ENCODE measurements at places on chromosomes 1 and 21.
A peak's percentile ranks its signal among the peaks of the same experiment; 100 is the strongest.

DNA sequence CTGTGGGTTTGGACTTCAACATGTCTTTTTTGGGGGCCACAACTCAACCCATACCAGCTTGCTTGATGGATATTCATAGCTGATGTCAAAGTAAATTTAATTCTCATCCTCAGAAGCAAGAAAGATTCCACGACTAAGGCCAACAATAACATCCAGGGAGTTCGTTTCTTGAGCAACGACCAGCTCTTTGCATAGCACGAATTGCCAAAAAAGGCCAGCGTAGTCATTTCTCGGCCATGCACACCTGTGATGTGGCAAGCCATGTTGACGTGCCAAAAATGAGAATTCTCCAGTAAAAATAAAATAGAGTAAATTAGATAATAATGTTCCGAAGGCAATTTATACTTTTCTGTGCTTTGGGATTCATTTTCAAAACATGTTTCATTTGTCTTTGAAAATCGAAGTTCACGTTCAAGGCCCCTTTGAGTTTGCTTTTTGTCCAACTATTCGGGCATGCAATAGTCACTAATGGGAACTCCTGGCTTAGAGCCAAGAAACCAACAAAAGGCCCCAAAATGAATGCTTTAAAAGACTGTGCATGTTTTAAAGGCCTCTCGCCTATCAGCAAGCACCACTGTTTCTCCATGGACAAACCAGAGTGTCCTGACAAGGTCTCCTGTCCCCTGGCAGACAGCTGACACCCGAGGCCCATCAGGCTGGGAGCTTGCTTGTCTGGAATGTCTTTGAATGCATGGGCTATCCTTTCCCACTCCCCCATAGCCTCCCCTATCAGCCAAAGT, 14.4 kb upstream of the IGSF5 start:
- H3K27me3 ChIP-seq = no peaks in the 10 kb centered on the region
- H3K4me1 ChIP-seq = no peaks in the 10 kb centered on the region
- no peaks in the 10 kb centered on the region for H3K36me3 ChIP-seq
- H3K4me3 ChIP-seq = no peak overlapping the region
- no peak for DNase-seq

DNA sequence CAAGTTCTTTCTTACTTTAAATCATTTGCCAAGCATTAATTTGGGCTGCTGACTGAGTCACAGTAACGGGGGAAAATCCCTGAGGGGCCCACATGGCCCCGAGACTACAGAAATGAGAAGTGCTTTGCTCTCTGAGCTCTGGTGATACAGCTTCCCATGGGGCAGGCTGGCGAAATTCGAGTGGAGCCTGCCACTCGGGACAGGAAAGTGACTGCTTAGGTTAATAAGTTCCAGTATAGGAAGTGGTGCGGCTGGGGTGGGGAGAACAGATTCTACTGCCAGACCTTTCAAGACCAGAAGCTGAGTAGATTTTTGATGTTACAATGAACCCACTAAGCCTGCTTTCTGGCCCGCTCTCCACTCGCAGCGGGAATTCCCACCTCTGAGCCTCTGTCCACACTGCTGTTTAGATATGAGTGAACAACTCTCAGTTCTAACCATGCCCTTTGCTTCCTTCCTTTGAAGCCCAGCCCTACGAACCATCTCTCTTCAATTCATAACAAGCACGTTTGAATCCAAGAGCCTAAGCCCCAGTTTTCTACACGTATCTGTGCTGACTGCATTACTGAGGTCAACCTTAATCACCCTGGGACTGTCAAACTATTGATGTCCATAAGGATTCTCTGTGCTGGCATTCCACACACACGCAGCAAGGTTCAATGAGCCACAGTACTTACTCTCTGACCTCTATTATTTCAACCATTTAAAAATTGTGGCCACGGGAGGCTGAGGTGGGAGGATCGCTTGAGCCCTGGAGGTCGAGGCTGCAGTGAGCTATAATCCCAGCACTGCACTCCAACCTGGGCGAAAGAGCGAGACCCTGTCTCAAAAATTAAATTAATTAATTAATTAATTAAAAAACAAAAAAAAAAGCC, 9.6 kb downstream of the ZBTB17 start:
- no peak overlapping the region for H3K27ac ChIP-seq
- no peak overlapping the region for H3K4me3 ChIP-seq
- no peaks in the 10 kb centered on the region for H3K36me3 ChIP-seq
- no peaks in the 10 kb centered on the region for H3K4me1 ChIP-seq
- H3K27me3 ChIP-seq = no peaks in the 10 kb centered on the region

DNA sequence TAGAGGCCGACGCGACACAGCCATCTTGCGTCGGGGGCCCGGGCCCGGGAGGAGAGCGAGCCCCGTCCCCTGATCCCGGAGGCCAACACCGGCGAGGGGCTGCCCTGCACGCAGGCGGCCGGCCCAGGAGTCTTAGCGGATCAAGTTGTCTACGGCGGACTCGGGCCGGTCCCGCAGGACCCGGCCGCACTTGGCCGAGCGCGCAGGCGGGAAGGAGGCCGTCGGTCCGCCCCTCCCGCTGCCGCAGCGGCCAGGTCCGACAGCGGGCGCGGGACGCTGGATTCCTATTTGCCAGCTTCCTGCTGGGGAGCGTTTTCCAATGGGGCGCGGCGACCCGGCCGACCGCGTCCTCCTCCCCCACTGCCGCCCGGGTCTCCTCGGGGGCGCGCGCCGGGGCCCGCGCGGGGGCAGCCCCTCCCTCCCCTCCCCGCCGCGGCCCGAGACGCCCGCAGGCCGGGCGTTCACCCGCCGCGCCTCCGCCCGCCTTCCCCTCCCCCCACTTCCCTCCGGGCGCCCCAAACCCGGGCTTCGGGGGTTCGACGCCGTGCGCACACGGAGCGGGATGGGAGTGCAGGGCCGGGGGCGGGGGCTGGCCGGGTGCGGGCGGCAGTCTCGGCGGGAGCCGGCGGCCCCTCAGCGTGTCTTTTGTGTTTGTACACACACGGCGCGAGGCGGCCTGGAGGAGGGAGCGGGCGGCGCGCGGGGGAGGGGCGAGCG, 517 bp upstream of the H3-3A start:
- peaks cover 28% of the 10 kb centered on the region for H3K4me1 ChIP-seq
- H3K36me3 ChIP-seq = peaks cover 17% of the 10 kb centered on the region
- no peaks in the 10 kb centered on the region for H3K27me3 ChIP-seq
- H3K4me3 ChIP-seq = peak overlapping the region; percentile 92
- peak overlapping the region; percentile 98 for H3K27ac ChIP-seq
- DNase-seq = peak; percentile 86

DNA sequence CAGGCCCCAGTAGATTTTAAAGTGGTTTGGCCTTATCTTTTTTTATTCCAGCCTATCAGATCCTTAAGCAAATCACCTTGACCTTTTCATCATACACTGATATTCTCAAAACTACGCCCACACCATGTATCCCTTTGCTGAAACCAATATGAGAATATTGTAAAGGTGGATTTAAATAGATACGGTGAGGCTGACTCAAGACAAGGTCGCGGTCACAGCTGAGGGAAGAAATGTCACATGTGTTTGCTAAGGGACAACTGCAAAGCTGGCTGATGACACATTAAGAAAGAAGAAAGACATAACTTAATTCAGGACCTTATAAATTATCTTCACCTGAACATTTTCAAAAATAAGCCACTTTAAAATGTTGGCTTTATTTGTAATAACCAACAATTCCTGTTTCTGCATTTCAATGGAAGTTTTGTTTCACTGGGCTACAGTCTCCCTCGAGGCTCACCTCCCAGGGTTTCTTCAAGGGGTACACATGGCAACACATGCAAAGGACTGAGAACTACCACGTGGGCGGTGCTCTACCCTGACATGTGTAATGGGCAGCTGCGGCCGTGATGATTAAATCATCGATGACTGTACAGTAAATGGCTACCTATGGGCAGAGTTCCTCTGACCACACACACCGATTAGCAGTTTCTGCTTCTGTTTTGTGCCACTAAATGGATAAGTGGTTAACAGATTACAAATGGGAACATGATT, 189.5 kb downstream of the SIPA1L2 start:
- H3K27ac ChIP-seq = no peak overlapping the region
- H3K4me3 ChIP-seq = no peak overlapping the region
- no peaks in the 10 kb centered on the region for H3K27me3 ChIP-seq
- H3K36me3 ChIP-seq = no peaks in the 10 kb centered on the region
- DNase-seq = no peak
- H3K4me1 ChIP-seq = peaks cover 11% of the 10 kb centered on the region

DNA sequence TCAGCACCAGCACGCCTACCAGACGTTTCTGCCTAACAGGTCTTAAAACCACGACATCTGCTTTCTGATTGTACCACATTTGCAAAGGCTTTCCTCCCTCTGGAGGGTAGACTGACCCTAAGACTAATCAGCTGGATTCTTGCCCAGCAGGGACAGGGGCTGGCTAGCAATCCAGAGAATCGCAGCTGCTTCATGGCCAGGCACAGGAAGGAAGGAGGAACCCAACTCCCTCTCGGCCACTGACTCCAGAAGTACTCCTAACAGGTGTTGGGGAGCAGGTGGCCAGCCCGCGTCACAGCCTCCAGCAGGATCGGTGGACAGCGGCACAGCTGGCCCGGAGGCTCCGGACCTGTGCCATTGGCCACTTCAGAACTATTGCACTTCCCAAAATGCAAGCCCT, 180.8 kb downstream of the NPHP4 start:
- no peak for DNase-seq
- no peak overlapping the region for H3K27ac ChIP-seq

DNA sequence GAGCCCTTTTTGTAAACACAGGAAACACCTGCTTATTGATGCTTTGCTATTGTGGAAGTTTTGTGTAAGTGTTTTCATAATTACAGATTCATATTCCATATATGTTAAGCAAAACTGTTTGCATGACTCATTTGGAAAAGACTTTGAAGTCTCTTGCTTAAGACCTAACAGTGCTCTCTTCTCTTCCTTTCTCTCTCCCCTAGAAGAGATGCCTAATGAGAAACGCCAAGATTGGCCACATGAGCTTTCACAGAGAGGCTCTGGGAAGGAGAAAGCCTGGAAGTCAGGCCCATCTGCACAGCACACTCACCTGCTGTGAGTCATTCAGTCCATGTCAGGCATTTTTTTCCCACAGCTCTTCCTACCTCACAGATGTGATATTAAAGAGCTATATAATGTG, 101.6 kb upstream of the PALMD start:
- no peak overlapping the region for H3K27ac ChIP-seq
- no peaks in the 10 kb centered on the region for H3K36me3 ChIP-seq
- no peak overlapping the region for H3K4me3 ChIP-seq
- no peaks in the 10 kb centered on the region for H3K27me3 ChIP-seq
- H3K4me1 ChIP-seq = no peaks in the 10 kb centered on the region

- no peaks in the 10 kb centered on the region for H3K27me3 ChIP-seq
- no peaks in the 10 kb centered on the region for H3K4me1 ChIP-seq
- no peak for DNase-seq
- H3K27ac ChIP-seq = no peak overlapping the region
- no peaks in the 10 kb centered on the region for H3K36me3 ChIP-seq
- no peak overlapping the region for H3K4me3 ChIP-seq
These were observed 131.4 kb downstream of the HS2ST1 start for GRCh38 chr1:87045761-87046304.

DNA sequence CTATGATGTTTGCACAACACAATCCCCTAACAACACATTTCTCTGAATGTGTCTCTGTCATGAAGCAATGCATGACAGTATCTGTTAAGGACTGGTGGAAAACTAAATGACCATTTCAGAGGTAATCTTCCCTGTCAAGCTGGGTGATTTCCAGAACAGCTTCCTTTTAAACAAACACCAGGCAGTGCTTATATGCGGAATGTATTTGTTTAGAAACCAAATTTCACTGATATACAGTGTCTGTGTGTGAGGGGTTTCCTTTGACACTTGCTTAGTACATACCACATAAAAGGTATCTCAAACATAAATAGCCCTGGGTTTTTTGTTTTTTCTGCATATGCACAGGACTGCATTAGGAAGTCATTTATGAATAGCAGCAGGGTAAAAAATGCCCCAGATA, 95.6 kb downstream of the TGFBR3 start:
- no peak for DNase-seq
- H3K27ac ChIP-seq = no peak overlapping the region
- H3K4me1 ChIP-seq = peaks cover 25% of the 10 kb centered on the region
- no peak overlapping the region for H3K4me3 ChIP-seq
- no peaks in the 10 kb centered on the region for H3K36me3 ChIP-seq

DNA sequence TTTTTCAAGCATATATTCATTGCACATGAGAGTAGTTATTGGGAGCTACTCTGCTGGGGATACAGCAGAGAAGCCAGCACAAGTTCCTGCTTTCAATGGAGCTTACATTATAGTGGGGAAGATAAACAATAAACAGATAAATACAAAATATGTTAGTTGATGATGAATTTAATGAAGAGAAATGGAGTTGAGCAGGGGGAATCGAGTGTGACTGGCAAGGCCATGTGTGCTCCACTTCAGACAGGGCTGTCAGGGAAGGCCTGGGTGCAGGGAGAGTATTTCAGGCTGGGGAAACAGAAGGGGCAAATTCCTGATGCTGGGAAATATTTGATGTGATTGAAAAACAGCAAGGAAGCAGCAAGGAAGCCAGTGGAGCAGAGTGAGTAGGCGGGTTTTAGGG, 21.2 kb upstream of the BRDT start:
- no peaks in the 10 kb centered on the region for H3K36me3 ChIP-seq
- no peaks in the 10 kb centered on the region for H3K27me3 ChIP-seq
- H3K4me3 ChIP-seq = no peak overlapping the region
- H3K4me1 ChIP-seq = no peaks in the 10 kb centered on the region
- DNase-seq = no peak

- no peaks in the 10 kb centered on the region for H3K27me3 ChIP-seq
- DNase-seq = no peak
- peaks cover 15% of the 10 kb centered on the region for H3K4me1 ChIP-seq
These were observed 23.5 kb downstream of the LAMB3 start for GRCh38 chr1:209628618-209629299.

- no peaks in the 10 kb centered on the region for H3K36me3 ChIP-seq
- H3K4me1 ChIP-seq = peaks cover 13% of the 10 kb centered on the region
- H3K27ac ChIP-seq = no peak overlapping the region
- no peak overlapping the region for H3K4me3 ChIP-seq
These were observed 37.1 kb upstream of the RGS8 start for GRCh38 chr1:182721525-182721924.

DNA sequence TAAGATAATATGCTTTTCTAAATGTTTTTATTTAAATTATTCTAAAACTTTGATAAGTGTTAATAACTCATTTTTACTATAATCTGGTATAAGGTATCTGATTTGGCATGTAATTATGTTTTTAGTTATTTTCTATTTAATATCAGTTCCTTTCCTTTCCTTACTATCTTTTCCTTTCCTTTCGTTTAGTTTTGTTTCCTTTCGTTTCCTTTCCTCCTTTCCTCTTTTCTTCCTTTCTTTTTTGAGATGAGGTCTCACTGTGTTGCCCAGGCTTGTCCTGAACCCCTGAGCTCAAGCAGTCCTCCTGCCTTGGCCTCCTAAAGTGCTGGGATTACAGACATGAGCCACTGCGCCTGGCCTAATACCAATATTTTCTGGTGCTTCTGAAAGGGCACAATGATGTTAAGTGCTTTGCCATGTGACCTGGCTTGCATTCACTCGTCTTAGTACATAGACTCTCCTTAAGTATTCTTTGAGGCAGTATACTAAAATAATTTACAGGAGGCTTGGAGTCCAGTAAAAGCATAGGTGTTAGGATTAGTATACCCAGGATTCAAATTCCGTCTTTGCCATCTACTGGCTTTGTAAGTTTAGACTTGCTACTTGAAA, 18.7 kb downstream of the MIER1 start:
- peaks cover 17% of the 10 kb centered on the region for H3K4me1 ChIP-seq
- no peak for DNase-seq
- no peak overlapping the region for H3K4me3 ChIP-seq
- H3K27me3 ChIP-seq = no peaks in the 10 kb centered on the region
- H3K36me3 ChIP-seq = peaks cover 22% of the 10 kb centered on the region

GRCh38 chr1:2288311-2288710, 60.2 kb downstream of the SKI start:
- H3K36me3 ChIP-seq = no peaks in the 10 kb centered on the region
- no peak overlapping the region for H3K4me3 ChIP-seq
- no peak for DNase-seq
- no peaks in the 10 kb centered on the region for H3K27me3 ChIP-seq
- no peak overlapping the region for H3K27ac ChIP-seq

Measured in GM23338 (cell line).